ENCODE measurements at places on chromosomes 2 and 18.

- no peak for DNase-seq
Observed at GRCh38 chr2:14433946-14434495, 198.5 kb upstream of the LRATD1 start.

DNA sequence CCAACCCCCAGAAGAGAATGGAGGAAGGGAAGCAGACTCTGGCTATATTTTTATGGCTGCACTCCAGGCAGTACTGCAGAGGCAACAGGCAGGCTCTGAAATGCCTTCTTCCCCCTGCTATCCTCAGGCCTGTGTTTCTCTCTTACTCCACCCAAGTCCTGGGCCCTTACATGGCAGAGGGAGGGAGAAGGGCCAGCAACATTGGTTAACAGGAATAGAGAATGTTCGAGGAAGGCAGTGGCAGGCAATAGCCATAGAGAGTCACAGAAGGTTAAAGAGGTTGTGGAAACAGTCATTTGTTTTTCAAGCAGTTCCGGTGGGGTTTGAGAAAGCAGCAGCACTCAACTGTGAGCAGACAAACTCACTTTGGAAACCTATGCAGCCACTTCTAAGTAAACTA lies 15.1 kb upstream of the DARS1 start:
- no peak for DNase-seq

DNA sequence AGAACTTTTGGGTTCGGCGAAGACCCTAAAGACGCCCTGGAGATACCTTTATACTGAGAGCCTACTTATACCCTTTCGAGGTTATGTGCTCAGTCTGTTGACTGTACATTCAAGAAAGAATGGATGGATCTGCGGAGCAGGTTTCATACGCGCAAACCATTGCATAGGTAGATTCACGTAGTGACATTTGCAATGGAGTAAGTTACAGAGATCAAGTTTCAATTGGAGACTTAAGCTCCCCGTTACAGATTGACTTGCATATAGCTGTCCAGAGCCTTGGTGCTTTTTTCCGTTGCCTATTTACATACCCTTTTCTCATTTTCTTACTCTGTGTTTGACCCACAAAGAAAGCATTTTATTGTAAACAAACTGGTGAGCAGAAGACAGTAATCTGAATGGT lies 923 bp downstream of the PSMD1 start:
- no peak for DNase-seq

- DNase-seq, result no peak
Observed at GRCh38 chr2:208565690-208566416, 159.3 kb downstream of the PTH2R start.

- no peak for DNase-seq
Observed at GRCh38 chr2:230899287-230899686, 25.8 kb downstream of the GPR55 start.

DNA sequence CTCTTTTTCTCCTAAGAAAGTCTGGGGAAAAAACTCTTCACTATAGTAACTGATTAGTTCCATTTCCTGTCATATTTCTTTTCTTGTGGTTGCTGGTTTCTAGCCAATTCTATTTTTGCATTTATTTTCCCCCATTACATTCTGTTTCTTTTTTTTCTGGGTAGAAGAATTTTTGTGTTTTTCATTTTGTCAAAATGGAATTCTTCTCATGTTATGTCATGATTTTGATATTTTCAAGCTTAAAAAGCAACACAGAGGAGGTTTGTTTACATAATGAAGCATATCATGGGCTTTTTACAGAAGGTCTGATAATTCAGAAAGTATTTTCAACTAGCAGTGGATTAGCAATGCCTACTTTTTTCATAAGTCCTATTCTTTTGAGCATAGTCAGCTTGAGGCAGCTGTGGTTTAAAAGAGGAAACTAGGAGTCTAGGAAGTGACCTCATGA lies 102.0 kb downstream of the MAP2 start:
- no peak for DNase-seq

DNA sequence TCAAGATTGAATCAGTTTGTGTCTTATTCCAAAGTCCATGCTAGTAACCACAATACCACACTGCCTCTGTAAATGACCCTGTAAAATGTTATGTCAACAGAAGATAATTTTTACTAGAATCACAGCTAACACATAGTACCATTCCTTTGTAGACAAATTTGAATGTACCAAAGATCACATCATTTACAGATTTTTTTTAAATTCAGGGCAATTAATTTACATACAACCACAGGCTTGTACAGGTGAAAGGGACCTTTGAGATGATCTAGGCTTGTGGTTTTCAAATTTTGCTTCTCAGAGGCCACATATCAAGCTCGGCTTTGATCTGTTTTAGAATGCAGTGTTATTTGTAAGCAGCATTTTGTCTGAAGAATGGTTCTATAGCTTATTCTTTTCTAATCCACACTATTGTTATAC lies 63.8 kb upstream of the PPM1B start:
- DNase-seq, result no peak

GRCh38 chr18:72261590-72261989 lies 282.6 kb downstream of the CBLN2 start:
- DNase-seq, result no peak

- no peak for DNase-seq
Observed at GRCh38 chr2:226478109-226478809, 321.4 kb downstream of the IRS1 start.

DNA sequence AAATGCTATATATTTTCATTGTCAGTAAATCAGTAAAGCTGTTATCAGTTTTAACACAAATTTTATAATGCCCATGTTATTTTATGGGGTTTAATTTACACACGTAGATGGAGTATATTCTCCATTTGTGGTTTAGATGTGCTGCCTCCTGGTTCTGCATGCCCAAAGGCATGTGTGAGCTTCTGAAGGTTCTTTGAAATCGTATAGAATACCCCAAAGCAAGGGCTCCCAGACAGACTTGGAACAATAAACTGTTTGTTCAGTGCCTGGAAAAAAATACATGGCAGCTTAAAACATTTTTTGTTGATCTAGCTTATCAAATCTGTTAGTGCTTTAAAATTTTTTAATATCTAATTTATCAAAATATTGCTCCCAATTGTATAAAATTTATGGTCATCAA lies 150.4 kb downstream of the GPD2 start:
- DNase-seq, result no peak

- DNase-seq, result no peak
Observed at GRCh38 chr2:160993654-160994061, 166.6 kb upstream of the TANK start.

DNA sequence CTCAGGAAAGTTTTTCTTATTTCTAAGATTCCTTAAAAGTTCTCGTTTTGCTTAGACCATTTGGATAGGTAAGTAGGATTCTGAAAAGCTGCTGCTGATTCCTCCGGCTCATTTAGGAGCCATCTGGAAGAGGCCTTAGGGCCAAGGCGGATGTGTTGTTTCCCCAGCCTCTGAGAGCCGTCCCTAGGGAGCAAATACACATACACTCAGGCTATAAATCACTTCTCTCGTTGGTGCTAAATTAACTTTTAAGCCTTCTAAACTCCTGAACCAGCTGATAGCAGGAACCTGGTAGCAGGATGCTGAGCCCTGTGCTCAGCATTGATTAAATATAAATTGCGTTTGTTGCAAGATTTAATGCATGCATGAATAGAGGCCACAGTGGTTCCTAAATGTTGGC lies 109.8 kb downstream of the ADCYAP1 start:
- DNase-seq, result no peak

- DNase-seq, result no peak
Observed at GRCh38 chr2:4486971-4487370, 783.6 kb downstream of the DCDC2C start.

DNA sequence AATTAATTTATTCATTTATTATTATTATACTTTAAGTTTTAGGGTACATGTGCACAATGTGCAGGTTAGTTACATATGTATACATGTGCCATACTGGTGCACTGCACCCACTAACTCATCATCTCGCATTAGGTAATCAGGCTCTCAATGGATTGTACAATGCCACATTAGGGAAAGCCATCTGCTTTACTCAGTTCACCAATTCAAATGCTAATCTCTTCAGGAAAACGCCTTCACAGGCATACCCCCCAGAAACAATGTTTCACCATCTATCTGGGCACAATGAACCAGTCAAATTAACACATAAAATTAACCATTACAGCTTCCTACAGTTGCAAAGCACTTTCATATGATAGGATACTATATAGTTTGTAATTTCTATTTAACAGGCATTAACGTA lies 84.8 kb upstream of the DNAJC10 start:
- no peak for DNase-seq

GRCh38 chr2:169080250-169081069 lies 11.1 kb downstream of the DHRS9 start:
- DNase-seq, result no peak

DNA sequence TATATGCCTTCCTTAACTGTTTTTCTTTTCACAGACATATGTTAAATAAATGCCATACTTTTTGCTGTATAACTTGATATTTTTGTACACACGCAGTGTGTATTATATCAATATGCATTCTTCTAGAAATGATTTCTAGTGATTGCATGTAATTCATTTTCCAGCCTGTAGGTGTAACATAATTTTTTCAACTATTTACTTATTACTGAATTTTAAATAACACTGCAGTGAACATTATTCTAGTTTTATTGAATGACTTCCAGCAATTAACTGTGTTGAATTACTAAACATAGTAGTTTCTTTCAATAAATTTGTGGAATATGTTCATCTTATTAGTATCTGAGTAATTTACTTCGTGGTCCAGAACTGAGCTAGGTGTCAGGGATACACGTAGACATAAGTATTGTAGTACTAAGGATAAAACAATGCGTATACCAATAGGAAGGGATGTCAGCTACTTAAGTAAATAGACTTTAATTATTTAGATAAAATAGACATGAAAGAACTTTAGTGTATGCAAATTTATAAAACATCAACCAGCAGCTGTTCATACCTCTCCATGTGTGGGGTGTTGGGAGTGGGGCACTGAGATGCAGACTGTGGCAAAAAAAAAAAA lies 28.0 kb downstream of the TANC1 start:
- DNase-seq, result no peak

GRCh38 chr2:181176540-181176939 lies 196.1 kb downstream of the UBE2E3 start:
- DNase-seq, result no peak

DNA sequence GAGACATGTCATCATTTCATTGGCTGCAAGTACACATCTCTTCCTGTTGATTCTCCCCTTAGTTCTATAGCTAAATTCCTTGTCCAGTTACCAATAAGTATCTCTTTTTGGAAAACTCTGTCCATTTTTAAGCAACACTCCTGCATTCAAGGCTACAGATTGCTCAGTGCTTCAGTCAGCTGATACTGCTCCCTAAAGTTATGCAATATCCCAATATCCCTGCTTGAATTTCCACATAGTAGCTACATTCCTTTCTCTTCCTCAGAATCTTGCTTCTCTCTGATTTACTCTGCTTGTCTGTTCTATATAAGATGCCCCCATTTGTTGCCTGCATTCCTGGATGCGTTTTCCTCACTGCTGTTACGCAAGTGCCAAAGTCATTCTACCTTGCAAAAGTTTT lies 109.8 kb downstream of the PARD3B start:
- DNase-seq, result no peak

DNA sequence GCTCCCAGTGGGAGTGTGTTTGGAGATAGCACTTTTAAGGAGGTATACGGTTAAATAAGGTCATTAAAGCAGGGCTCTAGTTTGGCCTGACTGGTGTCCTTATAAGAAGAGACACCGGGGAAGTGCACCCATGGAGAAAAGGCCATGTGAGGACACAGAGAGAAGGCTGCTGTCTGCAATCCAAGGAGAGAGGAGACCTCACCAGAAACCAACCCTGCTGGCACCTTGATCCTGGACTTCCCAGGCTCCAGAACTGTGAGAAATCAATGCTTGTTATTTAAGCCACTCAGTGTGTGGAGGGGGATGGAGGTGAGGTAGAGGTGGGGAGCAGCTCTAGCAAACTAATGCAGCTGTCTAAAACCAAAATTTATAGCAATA lies 62.0 kb downstream of the RPL31 start:
- DNase-seq, result no peak

GRCh38 chr18:51390702-51391101 lies 193.2 kb upstream of the MEX3C start:
- DNase-seq, result no peak

GRCh38 chr2:10446631-10447030 lies 1.5 kb downstream of the ODC1 start:
- DNase-seq, result no peak

- no peak for DNase-seq
Observed at GRCh38 chr2:9164112-9164608, 42.5 kb upstream of the ASAP2 start.

DNA sequence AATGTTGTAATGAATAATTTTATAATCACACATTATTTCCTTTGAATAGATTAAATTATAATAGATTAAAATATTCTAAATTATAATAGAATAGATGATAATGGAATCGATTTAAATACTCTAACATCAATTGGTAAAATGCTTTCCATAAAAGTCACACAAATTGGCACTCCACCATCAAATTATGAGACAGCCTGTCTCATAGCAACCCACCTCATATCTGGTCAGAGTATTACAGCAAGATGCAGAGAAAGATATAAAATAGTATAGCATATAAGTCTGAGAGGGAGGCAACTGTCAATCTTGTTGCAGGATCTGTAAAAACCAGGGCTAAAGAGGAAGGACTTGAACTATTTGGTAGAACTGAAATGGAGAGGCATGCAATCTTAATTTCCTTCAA lies 98.4 kb upstream of the NCKAP5 start:
- no peak for DNase-seq

DNA sequence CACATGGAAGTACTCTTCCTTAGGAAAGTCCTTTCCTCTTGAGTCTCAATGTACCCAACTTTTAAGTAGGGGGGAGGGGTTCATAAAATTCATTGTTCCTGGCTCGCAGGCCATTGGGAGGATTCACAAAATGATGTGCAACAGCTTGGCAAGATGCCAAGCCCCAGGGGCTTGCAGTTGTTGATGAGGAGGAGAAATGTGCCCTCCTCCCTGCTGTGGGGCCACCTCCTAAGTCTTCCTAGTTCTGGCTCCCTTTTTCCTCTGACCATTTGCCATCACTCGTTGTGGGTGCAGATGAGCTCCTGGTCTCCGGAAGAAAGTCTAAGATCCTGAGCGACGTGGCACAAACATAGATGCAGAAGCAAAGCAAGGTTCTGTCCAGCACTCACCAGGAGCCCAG lies 435.4 kb downstream of the EIPR1 start:
- no peak for DNase-seq
